ENCODE measurements at places on chromosomes 6 and 20. TPM values are rescaled to one million over a fixed set of nuclear protein-coding genes. Genes with fewer than 3 reads are reported as not detected.

- DNase-seq: no peak
Observed at GRCh38 chr6:108916026-108916686, 67.9 kb downstream of the ARMC2 start.

DNA sequence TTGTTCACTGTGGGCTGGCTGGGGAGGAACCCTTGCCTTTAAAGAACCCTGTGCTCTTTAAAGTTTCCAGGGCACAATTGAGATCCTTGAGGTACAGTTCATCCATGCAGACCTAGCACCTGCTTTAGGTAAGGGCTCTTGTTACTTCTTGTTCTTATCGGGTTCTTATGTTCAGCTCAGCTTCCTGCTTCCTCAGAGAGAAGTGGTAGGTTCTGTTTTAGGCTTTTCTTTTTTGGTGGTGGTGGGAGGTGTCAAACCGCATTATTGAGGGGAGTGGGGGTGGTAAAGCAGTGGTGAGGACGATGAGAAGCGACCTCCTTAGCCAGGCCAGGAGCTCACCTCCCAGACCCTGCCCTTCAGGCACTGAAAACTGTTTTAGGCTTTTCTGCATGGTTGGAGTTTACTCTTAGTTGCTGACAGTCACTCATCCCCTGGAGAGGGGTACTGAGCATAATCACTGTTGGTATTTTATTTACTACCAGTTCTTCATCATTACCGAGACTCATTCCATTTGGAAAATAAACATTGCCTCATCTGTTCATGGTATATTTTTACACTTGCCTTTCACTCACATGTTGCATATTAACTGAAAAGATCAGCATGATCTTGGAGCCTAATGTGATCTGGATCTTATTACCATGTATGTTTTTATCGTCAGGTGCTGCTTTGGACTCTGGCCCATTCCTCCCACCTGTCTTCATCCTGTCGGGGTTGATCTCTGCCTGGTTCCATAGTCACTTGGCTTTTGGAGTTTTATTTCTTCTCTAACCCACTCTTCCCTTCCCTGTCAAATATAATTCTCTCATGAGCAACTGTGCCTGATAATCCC lies 35.4 kb downstream of the SLC16A10 start:
- no peak for DNase-seq

DNA sequence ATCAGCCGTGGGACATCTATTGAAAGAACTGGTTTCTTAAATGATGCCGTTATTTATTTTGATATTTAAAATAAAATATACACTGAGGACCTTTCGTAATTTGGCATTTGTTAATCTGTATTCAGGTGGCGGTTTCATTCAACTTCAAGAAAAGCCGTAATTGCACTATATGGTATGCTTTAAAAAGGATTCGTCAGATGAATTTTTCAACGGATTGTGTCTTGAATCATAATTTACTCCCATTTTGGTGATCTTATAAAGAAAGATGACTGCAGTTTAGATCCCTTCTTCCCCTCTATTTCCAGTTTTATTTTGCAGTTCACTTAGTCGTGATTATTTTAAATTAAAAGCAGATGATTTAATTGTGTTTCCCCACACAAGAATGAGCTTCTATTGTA lies 761 bp downstream of the KLHL32 start:
- DNase-seq: no peak

DNA sequence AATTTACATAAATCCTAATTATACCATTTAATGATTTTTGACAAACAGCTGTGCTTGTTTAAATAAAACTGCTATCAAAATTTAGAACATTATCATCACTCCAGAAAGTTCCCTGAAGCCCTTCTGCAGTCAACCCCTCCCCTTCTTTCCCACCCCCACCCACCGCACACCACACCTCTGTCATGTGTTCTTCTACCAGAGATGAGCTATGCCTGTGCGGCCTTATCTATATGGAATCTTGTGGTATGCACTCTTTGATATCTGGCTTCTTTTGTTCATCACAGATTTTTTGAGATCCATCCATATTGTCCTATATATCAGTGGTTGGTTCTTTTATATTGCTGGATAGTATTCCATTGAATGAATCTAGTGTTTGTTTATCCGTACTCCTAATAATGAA lies 7.2 kb downstream of the MYLIP start:
- no peak for DNase-seq

DNA sequence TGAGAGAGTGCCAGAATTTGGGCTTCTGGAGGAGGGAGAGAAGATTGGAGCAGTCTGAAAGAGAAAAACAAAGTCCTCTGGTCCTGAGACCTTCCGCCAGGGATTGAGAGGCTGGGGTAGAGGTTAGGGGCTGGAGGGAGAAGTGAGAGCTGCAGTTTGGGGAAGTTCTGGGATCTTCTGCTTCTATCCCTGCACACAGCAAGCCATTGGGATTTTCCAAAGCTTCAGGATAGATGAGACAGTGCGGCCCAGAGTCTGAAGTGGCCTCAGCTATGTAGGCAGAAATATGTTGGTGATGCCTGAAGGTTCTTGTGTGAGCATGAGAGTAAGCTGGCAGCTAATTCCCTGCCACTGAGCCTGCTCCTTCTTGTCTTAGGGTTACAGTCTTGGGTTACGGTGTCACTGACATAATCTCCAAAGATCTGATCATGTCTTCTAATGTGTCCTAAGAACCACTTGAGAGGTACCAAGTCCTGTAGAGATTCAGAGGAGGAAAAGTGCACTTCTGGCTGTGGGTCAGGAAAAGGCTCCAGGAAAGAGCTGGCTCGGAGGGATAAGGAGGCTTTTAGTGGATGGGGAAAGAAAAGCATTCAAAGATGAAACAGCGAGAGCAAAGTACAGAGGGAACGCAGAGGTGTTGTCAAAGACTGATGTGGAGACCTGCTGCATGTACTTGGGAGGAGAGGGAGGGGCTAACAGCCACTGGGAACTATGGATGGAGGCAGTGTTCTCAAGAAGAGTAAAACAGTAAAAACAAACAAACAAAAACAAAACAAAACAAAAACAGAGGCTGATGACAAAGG lies 131.1 kb upstream of the MYLIP start:
- no peak for DNase-seq

Gene SOBP
- total RNA-seq: 11.0 TPM

Gene MYLK4
- 0.61 TPM for total RNA-seq
